ENCODE measurements at places on chromosomes 2 and 18.

GRCh38 chr2:129934044-129934822, 45.2 kb upstream of the RAB6C start:
- DNase-seq = no peak

- no peak for DNase-seq
Measured at GRCh38 chr2:165573534-165574461, 104.3 kb downstream of the CSRNP3 start.

GRCh38 chr2:63999049-63999448, 20.2 kb downstream of the VPS54 start:
- no peak for DNase-seq

GRCh38 chr2:152564754-152565551, 152.3 kb downstream of the PRPF40A start:
- no peak for DNase-seq

DNA sequence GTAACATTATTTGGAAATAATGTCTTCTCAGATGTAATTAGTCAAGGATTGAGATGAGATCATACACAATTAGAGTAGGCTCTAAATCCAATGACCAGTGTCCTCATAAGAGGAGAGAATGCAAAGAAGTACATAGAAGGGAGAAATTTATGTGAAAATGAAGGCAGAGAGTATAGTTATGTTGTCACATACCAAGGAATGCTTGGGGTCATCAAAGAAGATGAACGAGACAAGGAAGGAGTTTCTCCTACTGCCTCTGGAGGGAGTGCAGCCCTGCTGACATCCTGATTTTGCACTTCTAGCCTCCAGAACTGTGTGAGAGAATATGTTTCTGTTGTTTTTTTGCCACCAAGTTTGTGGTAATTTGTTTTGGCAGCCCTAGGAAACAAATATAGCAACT, 100.1 kb downstream of the GALNT13 start:
- no peak for DNase-seq

DNA sequence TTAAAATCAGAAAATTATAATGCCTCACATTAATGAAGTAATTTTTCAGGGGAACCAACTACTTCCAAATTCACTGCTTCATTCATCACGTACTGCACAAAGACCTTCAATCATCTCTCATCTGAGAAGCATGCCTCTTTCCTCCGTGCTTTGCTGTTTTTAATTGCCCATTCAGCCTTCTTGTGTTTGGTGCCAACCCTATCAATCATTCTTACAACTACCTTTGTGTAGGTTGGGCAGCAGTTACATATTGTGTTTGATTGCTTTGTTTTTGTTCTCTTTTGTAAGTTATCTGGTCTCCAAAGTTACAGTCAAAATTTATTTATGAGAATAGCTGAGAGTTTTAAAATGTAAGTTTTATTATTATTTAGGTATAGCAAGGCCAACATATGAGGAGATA, 549.0 kb upstream of the SLC8A1 start:
- DNase-seq = no peak

GRCh38 chr18:814300-815084, 2.5 kb upstream of the YES1 start:
- no peak for DNase-seq

DNA sequence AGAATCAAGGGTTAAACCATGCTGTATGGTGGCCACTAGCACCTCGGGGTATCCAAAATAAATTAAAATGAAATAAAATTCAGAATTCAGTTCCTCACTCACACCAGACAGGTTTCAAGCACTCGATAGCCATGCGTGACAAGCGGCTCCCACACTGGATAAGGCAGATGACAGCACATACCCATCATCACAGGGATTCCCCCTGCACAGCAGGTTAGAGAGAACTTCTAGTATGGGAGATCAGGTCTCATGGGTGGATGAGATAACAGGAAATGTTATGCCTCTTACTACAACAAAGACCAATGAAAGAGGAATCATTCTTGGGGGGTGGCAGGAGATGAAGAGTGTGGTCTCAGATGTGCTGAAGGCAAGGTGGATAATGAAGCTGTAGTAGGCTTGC, 121.9 kb upstream of the ACAA2 start:
- DNase-seq = no peak

- DNase-seq = no peak
Measured at GRCh38 chr2:43776324-43776723, 2.5 kb downstream of the DYNC2LI1 start.

- DNase-seq = no peak
Measured at GRCh38 chr18:79918615-79919011, 32.8 kb downstream of the SLC66A2 start.

Measured in stimulated activated naive CD4-positive, alpha-beta T cell treated with Interleukin-2 at 50 U/mL for 16 hours (primary cell).